NCI-H524 (cell line): ENCODE measurements at places on chromosomes 5 and 9.

- no peak for DNase-seq
Observed at GRCh38 chr5:178515776-178516503, 74.3 kb downstream of the COL23A1 start.

- DNase-seq = no peak
Observed at GRCh38 chr5:25285136-25285535, 640.4 kb upstream of the CDH10 start.

GRCh38 chr5:124373883-124374282 is 372.6 kb downstream of the ZNF608 start:
- no peak for DNase-seq

- DNase-seq = no peak
Observed at GRCh38 chr5:135038813-135039270, 4.8 kb upstream of the PITX1 start.

DNA sequence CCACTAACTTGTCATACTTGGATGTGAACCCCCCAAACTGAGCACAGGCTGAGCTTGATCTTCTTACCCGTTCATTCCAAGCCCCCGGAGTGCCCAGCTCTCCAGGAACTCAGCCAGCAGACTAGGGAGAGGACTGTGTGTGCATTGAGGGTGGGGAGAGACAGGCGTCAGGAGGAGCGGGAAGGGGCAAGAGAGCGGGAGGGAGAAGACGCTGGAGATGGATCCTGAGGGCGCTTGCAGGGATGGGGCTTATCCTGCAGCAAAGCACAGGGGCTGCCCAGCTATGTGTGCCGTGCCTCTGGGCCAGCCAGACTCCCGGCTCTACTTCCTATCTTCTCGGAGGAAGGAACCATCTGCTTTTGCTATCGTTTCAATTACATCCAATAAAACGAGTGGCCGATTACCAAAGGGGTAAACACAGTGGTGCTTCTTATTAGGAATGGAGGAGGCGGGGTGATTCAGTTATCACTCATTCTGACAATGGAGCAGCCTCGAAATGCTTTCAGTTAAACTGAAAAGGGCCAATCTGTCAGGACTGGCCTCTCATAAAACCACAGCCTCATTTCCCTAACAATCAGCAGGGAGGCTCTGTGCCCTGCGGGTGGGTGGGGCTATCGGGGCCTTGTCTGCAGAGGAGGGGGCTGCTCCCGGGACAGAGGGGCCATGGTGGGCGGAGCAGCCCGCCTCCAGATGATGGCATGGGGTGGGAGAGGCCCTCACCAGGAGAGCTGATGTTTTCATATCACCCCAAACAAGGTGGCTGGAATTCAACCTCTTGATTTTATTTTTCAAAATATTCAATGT is 168.2 kb downstream of the DAB2IP start:
- DNase-seq = peak; percentile 83

DNA sequence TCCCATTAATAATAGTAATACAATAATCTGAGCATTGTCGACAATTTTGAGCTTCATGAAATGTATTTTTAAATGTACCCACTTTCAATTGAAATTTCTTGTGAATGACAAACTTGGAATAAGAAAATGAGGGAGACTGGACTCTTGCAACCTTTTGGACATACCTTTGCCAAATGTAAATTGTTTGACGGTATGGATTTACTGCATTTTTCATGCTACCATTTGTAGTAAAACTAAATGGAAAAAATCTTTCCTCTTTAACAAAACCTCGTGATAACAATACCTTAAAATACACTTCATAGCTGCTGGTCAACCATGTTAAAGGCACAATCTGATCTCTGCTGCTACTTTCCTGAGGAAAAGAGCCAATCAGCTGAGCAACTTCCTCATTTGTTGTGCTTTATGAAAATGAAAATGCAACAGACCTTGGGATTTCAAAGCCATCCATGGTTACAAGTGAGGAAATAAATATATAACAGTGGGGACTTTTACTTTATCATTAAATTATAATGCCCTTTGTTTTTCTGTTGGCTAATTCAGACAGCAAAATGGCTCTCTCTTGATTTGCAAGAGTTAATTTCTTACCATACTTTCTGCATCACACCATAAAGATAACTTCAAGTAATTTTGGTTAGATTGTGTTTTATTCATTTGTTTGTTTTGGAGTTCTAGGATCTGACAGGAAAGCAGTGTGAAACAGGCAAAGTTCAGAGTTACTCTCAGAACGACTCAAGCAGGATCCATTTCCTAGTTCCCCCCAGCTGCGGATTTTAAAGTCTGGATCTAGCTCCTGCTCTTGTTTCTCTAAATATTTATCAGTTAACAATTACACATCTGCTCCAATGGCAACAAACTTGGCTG is 1.1 kb downstream of the ALDH1A1 start:
- DNase-seq = no peak

- no peak for DNase-seq
Observed at GRCh38 chr5:55934720-55935119, 60.0 kb downstream of the IL6ST start.

DNA sequence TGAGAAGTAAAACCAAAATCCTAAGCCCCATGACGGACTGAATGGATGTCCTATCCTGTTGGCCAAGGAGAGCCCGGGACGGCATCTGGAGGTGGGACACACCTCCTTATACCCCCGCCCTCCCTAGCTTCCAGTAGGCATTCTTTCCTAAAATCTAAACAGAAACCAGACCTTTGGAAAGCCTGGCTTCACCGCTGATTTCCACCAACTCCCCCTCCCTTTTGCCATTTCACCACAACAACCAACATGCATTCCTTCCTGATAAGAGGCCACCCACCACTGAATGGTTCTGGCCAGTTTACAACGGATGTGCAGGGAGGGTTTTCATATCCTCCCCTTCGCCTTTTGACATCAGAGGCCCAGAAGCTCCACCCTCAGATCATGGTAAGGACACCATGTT is 9.2 kb upstream of the RARS1 start:
- DNase-seq = no peak

DNA sequence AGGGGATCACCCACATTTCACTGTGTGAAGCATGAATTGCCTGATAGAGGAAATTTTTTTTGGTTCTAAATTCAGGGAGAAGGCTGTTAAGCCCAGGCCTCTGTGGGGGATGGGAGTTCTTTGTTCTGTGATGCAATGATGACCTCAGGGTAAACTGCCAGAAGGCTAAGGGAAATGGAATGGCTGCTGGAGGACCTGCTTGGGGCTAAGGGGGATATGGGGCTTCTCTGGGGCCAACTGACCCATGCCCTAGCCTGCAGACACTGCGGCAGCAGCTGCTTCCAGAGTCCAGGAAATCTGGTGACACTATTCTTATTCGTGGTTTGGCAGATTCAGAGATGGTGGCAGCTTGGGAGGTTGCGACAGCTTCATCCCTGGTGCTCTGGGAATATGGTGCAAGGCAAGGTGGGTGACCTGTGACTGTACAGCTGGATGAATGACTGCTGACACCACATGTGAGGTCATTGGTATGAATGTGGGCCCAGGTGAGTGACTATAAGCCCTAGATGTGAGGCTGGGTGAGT is 30.3 kb downstream of the VCP start:
- no peak for DNase-seq

DNA sequence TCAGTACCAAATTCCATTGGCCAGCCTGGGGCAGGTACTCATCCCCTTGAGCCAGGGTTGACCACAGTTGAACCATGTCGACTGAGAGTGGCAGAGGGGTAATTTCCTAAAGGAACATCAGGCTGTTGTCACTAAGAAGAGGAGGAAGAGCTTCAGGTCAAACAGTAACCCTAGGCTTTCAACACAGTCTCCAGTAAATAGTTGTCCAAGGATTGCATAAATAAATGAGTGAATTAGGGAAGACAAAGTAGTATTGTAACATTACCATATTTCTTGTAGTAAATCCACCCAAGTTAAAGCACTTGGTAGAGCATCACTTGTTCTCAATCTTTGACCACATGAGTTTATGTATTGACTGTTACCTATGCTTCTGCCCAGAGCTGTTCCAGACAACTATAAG is 7.4 kb downstream of the PSAT1 start:
- no peak for DNase-seq

GRCh38 chr5:33964132-33964700 is 20.3 kb downstream of the SLC45A2 start:
- no peak for DNase-seq

GRCh38 chr9:116154334-116154975 is 864 bp downstream of the PAPPA start:
- no peak for DNase-seq

DNA sequence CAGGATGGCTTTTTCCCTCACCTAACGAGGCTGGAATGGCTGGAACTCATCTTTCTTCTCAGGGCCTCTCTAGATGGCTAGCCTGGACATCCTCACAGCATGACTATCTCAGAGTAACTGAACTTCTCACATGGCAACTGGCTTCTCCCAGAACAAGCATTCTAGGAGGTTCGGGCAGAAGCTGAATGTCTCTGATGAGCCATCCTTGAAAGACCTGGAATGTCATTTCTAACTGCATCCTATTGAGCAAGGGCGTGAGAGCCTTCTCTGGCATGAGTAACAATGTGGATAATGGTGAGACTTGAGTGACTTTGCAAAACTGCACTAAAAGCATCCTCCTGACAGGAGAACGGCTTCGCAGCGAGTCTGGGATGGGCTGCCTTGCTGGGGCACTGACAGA is 487.7 kb downstream of the MAT2B start:
- no peak for DNase-seq

- no peak for DNase-seq
Observed at GRCh38 chr5:152551061-152551460, 146.0 kb upstream of the NMUR2 start.

GRCh38 chr5:172129256-172129910 is 58.6 kb downstream of the STK10 start:
- no peak for DNase-seq

DNA sequence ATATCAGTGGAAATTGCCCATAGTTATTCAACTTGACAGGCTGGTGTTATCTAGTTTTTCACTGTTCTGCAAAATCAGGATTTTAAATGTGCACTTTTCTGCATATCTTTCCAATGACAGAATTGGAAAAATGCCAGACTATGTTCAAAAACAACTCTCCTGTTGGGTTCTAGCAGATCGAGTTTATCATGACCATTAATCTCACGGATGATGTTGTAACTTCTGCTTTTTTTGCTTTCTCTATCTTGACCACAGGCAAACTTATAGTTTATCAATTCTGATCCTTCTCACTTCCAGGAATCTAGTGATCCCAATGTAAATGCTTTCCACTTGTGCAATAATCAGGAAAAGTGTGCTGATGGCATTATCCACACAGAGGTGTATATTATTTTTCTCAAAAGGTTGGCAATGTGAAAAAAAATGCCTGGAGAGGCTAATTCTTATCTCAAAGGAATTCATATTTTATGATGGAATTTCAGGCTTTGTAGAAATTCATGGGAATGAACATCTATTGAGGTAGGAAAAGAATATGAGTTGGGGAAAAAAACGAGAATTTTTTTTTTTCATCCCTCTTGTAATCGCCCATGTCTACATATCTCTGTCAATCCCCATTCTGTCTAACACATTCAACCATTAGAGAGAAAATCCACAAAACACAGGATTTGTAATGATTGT is 73.6 kb upstream of the DAB2 start:
- DNase-seq = no peak

GRCh38 chr5:141654298-141654697 is 3.1 kb upstream of the FCHSD1 start:
- no peak for DNase-seq

GRCh38 chr5:3490957-3491507 is 104.6 kb upstream of the IRX1 start:
- DNase-seq = peak; percentile 85

DNA sequence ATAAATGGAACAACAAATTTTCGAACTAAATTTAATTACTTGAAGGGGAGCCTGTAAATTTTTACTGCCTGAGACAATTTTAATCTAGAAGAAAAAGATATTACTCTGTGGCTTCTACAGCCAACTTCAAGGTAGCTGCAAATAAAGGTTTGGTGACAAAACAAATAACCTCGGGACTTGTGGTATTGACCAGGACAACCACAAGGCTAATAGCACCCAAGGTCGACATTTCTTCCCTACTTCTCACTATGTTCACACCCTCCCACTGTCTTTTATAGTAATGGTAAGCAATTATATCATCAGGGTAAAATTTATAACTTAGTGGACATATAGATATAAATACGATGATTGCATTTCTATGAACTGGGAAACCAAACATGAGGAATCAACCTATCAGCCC is 67.9 kb upstream of the SPINK5 start:
- DNase-seq = no peak

GRCh38 chr5:1325870-1326531 is 18.9 kb downstream of the CLPTM1L start:
- no peak for DNase-seq

DNA sequence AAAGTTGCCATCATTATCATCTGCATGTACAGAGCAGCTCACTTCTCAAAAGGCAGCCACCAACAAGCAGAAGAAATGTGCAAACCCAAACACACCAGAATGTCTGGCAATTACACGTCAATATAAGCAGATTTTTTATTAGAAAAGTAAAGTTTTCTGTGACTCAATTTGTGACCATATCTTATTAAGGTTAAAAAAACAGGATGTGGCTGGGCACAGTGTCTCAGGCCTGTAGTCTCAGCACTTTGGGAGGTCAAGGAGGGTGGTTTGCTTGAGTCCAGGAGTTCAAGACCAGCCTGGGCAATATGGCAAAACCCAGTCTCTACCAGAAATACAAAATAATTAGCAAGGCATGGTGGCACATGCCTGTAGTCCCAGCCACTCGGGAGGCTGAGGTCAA is 176.7 kb downstream of the FANCC start:
- DNase-seq = no peak

DNA sequence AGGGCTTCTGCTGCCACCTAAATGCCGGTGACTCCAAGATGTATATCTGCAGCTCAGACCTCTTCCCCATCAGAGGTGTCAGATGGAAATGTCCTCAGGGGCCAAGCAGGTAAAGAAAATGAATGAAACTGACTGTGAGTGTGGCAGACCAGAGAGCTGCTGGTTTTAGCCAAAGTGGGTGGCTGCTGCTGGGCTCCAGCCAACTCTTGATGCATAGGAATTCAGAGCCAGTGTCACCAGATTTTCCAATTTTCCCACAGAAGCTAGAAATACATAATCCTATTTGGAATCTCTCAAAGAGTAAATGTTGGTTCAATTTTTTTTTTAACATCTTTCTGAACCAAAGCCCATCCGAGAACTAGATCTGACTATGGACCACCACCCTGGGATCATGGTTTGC is 161.2 kb upstream of the SPRY4 start:
- no peak for DNase-seq

GRCh38 chr9:119375892-119376291 is 6.7 kb upstream of the BRINP1 start:
- DNase-seq = peak; percentile 45

- no peak for DNase-seq
Observed at GRCh38 chr9:27474305-27474704, 49.8 kb upstream of the IFNK start.

GRCh38 chr9:95515272-95516113 is 1.3 kb downstream of the PTCH1 start:
- peak; percentile 71 for DNase-seq

- DNase-seq = no peak
Observed at GRCh38 chr9:24459953-24460352, 85.7 kb downstream of the IZUMO3 start.

GRCh38 chr9:5630081-5630507 is 1.2 kb downstream of the RIC1 start:
- no peak for DNase-seq

- DNase-seq = no peak
Observed at GRCh38 chr9:135379540-135380267, 99.9 kb upstream of the PPP1R26 start.
